NT2/D1 (cell line): ENCODE measurements at places on chromosomes 2 and 18.

GRCh38 chr2:224417361-224417729, 15.4 kb upstream of the FAM124B start:
- DNase-seq = peak; percentile 15

- no peak for DNase-seq
These were observed 159.6 kb upstream of the NOSTRIN start for GRCh38 chr2:168642873-168643272.

- DNase-seq = no peak
These were observed 116.7 kb upstream of the MGAT5 start for GRCh38 chr2:134137182-134137611.

- DNase-seq = no peak
These were observed 16.4 kb upstream of the MARCHF7 start for GRCh38 chr2:159695795-159696448.

DNA sequence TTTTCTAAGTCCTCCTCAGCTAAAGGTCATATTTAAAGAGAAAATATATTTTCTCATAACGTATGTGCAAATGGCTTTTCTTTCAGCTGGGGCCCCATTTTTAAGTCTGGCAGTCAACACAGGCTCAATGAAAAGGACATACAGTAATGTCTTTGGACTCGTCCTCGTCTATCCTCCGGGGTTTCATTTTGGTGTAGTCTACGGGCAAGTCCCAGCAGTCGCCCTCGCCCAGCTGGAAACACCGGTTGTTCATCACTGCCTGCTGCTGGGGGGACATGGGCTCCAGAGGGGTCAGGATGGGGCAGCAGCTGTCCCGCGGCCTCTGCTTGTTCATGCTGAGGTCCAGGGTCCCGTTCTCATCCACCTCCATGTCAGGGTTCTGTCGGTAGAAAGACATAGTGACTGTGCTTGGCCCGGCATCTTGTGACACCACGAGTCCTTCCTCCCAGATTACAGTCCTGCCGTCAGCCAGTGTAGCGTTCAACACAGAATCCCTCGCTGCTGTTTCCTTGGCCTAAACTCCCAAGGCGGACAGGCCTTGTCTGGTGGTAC, 144.9 kb upstream of the PXDN start:
- DNase-seq = no peak

- DNase-seq = no peak
These were observed 73.0 kb upstream of the YWHAQ start for GRCh38 chr2:9703701-9704221.
